ENCODE measurements at places on chromosomes 5 and 9. TPM values are rescaled to one million over a fixed set of nuclear protein-coding genes. Genes with fewer than 3 reads are reported as not detected.

The WDR38 gene
- not detected for total RNA-seq

The TNFSF8 gene
- 55.3 TPM for total RNA-seq

The JADE2 gene
- 86.0 TPM for total RNA-seq

DNA sequence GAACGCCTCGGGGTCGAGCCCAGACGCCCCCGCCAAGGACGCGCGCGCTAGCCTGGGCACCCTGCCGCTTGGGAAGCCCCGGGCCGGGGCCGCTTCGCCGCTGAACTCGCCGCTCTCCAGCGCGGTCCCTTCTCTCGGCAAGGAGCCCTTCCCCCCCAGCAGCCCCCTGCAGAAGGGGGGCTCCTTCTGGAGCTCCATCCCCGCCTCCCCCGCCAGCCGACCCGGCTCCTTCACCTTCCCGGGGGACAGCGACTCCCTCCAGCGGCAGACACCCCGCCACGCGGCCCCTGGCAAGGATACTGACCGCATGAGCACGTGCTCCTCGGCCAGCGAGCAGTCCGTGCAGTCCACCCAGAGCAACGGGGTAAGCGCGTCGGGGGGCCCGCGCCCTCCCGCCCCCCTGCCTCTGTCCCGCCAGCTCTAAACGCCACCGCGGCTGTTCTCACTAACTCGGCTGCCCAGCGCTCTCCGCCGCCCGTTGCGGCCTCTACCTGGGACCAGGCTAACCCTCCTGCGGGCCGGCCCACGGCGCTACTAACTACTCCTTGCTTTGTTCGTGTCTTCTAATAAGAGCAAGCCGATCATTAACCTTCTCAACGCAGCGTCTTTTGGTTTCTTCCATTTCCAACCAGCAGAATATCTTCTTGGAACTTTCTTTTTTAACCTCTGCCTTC is 93.6 kb upstream of the OTULINL start:
- DNase-seq = no peak

GRCh38 chr5:44385291-44385900 is 3.8 kb downstream of the FGF10 start:
- DNase-seq = no peak

DNA sequence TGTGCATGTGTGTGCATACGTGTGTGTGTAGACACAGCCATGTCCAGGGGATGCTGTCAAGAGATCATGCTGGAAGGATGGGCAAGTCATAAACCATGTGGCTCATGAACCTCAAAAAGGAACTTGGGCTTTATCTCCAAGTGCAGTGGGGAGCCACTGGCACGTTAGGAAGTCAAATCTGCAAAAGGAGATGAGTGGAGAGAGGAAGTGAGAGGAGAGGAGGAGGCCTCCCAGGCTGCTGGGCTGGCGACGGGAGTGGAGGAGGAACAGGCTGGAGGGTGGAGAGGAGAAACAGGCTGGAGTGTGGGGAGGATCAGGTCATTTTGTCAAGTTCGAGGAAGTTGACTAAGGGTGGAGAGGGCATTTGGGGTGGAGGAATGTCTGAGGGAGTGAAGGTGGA is 29.2 kb upstream of the TIFAB start:
- no peak for DNase-seq

DNA sequence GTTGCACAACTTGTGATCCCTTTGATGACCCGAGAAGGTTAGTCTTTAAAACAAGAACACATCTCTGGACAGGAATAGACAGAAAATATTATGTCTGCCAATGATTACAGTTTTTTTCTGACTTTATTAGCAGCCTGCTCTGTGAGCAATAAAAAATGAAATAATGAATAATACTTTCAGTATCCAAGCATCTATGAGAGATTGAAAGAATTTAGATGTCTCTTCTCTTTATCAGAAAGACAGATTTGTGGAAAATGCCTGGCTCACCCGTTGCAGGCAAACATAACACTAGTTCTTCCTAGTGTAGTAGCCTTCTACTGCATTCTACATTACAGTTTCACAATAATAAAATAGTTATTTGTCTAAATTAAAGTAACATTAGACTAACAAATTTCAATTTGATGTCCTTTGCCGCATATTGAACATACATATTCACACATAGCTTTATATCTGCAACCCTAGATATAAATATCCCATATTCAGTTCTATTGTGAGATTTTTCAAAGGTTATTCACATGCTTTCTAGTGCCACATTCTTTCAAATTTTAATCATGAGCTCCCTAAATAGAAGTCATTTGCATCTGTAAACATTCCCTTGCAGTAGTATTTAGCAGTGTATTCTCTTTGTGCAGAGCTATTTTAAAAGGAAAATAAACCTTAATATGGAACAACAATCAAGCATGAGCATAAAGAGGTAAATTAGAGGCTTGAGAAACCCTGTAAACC is 267.3 kb downstream of the EFNA5 start:
- no peak for DNase-seq

GRCh38 chr5:180982008-180982741 is 6.5 kb upstream of the BTNL3 start:
- DNase-seq = no peak

DNA sequence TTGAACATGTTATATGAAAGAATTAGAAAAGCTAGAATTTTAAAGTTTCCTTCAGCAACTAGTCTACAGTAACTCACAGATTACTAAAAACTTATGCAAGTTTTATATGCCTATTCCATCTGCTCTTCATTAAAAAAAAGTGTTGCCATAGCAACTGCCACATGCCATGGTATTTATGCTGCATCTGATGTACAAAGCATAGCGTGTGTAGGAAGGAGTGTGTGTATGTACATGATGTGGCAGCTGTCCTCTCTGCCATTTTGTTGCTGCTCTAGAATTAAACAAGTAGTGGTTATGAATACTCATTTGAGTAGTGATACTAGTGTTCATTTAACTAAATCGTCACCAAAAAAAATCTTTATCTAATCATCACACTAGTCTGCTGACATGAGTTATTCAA is 593.5 kb downstream of the CETN3 start:
- DNase-seq = no peak

DNA sequence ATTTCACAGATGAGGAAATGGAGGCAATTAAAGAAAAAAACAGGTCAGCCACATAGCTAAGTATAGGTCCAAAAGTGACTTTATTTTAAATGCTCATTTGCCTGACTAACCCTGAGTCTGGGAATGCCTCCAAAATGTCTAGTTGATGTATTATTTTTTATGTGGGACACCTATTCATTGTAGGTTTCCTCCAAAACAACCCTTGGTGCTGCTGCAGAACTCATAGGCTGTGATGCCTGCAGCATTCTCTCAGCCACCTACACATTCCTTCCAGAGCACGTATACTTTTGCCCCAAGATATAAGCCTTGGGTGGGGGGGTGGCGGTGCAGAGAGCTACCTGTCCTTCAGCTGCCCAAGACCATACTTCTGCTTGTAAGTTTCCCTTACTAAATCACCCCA is 77.4 kb downstream of the MSX2 start:
- DNase-seq = no peak
